Karpas-422 (cell line): ENCODE measurements at places on chromosomes 13 and 19.
A peak's percentile ranks its signal among the peaks of the same experiment; 100 is the strongest.

DNA sequence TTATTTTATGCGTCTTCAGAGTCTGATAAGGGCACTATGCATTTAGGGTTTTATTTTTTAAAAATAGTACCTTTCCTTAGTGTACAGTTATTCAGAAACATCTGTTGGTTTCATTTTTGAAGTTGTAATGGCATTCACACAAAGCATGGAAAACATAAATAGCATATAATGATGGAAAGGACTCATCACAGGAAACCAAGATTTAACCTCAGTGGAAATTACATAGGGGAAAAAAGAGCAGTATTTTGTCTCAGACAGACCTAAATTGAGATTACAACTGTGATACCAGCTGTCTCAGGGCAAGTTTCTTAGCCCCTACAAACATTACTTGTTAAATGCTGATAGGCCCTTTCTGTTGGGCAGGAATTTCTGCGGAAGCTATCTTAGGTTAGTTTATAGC is 57.2 kb downstream of the NHLRC3 start:
- peak; percentile 15 for DNase-seq

DNA sequence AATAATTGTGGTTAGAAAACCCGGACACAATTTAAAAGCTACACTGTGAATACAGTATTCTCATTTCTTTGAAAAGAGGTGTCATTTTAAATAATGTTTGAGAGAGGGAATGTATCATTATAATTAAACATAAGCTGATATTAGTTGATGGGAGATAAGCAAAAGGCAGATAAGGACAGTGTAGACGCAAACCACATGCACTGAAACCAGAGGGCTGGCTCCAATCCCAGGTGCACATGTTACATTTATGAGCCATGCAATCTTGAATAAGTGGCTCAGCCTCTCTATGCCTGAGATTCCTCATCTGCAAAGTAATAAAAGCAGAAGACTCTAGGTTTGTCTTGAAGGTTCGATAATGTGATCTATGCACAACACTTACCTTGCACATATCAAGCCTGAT is 238.7 kb downstream of the EFNB2 start:
- DNase-seq, result no peak

- peak; percentile 91 for DNase-seq
Observed at GRCh38 chr19:46000491-46001246, 5.4 kb downstream of the CCDC61 start.

- DNase-seq, result no peak
Observed at GRCh38 chr13:112638157-112638750, 50.3 kb upstream of the TUBGCP3 start.

GRCh38 chr13:30816736-30817135 is 81.4 kb downstream of the ALOX5AP start:
- no peak for DNase-seq
